Large intestine (tissue), 12 donors: ENCODE measurements at places on chromosomes 4 and X. TPM values are rescaled to one million over a fixed set of nuclear protein-coding genes. Genes with fewer than 3 reads are reported as not detected.

DNA sequence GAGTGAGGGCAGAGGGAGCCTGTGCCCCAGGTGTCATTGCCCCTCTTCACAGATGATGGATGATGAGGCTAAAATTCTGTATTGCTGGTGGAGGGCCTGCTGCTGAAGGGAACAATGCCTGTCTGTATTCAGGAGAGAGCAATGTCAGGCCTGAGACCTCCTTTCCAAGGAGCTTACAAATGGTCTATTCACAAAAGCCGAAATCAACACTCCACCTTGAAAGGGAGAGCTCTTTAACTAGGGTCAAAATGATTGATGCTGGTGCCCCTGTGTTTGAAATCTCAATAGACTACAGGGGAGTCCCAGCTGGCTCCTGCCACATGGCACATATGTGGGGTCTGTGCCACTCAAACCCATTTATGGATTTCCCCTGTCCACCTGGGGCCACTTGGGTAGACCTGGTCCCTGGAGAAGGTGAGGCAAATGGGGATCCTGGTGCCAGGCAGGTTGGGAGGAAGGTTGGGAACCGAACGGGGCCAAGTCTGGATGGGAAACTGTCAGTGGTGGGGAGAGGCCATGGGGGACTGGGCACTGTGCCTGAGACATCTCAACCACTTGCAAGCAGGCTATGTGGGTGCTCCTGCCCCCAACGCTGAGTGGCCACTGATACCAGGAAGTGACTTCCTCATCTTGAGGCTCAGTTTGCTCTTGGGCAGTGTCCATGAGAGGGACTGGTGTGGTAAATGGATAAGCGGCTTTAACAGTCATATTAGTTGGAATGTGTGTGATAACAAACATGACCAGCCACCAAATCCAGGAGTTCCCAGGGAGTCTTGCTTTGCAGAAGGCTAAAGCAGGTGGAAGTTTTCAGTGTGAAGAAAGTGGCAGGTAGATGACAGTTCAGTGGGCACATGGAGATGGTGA lies 223.8 kb upstream of the PSAPL1 start:
- DNase-seq: no peak

DNA sequence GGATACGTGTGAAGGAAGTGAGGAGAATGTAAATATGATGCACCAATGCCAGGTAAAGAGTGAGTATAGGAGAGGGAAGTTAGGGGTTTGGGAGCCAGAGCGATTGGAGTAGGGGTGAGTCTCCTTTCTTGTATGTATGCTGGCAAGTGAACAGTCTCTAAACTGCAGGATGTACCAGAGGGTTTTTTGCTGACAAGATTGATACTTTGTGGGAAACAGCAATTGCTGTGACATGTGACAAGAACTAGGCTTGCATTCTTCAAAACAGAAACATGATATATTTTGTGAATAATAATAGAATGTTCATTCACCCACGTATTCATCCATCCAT lies 706 bp downstream of the CHIC1 start:
- DNase-seq: no peak

- DNase-seq: no peak
These were observed 267.6 kb downstream of the TENM3 start for GRCh38 chr4:182510836-182511235.

DNA sequence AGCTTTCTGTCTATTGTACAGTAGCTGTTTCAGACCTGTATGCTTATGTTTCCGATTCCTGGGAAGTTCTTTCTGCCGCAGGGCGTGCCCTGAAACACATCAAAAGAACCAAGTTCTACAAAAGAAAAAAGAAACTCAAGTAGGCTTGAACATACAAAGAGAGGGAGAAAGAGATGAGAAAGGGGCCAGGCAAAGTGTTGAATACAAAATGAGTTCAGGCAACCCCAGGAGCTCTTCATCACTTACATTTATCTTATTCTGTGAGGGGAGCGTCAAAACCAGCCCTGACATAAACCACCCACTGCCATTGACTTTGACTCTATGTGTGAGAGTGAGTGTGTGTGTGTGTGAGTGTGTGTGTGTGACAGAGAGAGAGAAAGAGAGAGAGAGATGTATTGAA lies 26.5 kb upstream of the ATOH1 start:
- no peak for DNase-seq

Gene CXXC4
- polyA plus RNA-seq: 16.6 TPM

Gene CLTRN
- polyA plus RNA-seq: 1.6 TPM

Gene RHOXF2
- not detected for polyA plus RNA-seq
